ENCODE measurements at places on chromosomes 4 and X.

DNA sequence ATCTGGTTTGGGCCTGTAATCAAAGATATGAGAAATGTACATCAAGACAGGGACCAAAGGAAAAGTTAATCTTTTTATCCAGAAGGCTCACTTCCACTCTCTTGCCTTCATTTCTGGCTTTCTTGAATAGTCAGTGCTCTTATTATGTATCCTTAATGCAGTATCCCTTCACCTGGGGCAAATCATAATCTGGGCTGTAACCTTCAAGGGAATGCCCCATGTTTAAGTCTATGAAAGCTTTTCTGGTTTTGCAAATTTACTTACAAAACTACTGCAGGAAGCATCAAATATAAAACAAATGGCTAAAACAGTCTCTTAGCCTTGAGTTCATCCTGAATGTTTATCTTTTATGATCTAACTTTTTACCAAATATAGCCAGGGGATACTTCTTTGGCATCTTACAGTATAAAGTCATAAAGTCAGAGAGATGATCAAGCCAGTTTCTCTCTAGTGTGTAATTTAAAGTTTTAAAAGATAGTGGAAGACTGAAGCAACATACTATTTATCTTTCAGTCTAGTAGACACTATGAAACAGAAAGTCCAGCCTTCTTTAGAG is 1214.8 kb downstream of the STIM2 start:
- no peak for DNase-seq

DNA sequence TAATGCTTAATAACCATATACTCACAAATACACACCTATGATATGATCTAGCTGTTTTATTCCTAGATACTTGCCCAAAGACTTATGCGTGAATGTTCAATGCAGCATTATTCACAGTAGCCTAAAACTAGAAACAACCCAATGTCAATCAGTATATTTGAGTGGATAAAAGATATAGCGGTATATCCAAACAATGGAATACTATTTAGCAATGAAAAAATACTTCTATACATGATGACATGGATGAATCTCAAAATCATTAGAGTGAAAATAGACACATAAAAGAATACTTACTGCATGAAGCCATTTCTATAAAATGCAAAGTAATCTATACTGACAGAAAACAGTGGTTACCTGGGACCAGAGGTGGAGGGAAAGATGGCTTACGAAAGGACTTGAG is 108.1 kb downstream of the RAP1GDS1 start:
- no peak for DNase-seq

- no peak for DNase-seq
Observed at GRCh38 chr4:88012647-88013046, 5.2 kb downstream of the PKD2 start.

- peak; percentile 2 for DNase-seq
Observed at GRCh38 chr4:10078481-10079233, 37.9 kb downstream of the WDR1 start.

- no peak for DNase-seq
Observed at GRCh38 chr4:129364747-129365452, 268.9 kb downstream of the C4orf33 start.

- no peak for DNase-seq
Observed at GRCh38 chrX:11562570-11562969, 103.2 kb downstream of the ARHGAP6 start.

- no peak for DNase-seq
Observed at GRCh38 chr4:163591614-163592020, 97.1 kb downstream of the TMA16 start.

- no peak for DNase-seq
Observed at GRCh38 chr4:180581061-180581460, 1662.1 kb upstream of the TENM3 start.
